ENCODE measurements at places on chromosomes 4 and X.
A peak's percentile ranks its signal among the peaks of the same experiment; 100 is the strongest.

- DNase-seq, result no peak
These were observed 26.7 kb downstream of the MANBA start for GRCh38 chr4:102734116-102734515.

DNA sequence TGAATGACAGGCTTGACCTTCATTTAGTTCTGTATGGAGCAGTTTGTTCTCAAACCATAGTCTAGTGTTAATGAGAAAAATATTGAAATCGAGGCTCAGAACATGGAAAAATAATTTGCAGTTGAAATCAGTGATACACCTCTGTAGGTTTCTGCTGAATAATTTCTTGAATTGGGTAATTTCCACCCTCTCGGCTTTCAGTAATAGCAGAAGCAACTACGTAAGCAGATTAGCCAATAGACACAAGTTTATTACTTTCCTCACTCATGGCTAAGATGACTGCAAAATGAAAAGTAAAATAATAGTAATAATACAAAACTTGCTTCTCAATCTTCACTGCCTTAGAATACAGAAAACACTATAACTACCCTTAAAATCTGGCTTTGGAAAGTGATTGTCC lies 46.0 kb downstream of the USP38 start:
- DNase-seq, result no peak

- DNase-seq, result no peak
These were observed 171.0 kb downstream of the GALNTL6 start for GRCh38 chr4:171983935-171984805.

DNA sequence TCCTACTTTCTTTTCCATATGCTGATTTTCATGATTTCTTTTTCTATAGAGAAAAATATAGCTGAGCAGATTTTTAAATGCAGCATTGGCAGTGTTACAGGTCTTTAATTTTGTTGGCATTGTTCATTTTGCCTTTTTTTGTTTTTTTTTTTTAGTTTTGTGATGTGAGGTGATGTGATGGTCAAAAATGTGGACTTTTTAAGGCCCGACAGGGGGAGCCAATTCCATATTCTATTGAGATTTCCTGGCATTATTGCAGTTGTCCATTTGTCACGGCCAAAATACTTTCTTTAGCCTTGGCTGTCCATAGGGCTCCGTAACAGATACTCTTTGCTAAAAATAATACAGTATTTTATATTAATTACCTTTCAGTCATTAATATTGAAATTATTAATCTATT lies 47.8 kb downstream of the SLIT2 start:
- no peak for DNase-seq

DNA sequence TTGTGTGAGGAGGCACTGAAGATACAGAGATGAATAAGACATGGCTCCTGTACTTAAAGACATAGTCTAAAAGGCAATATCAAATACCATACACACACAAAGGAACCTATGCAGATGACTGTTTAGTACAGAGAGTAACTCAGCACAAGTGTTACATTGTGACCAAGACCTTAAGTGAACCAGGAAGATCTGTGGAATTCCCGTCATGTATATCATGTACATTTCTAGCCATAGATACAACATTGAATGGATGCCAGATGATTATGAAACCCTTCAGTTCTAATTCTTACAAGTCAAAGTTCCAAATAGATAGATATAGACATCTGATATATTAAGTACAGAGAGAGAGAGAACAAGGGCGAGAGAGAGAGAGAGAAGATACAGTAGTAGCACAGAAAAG lies 73.2 kb downstream of the PAK3 start:
- no peak for DNase-seq

GRCh38 chrX:138886769-138887168 lies 175.3 kb upstream of the FGF13 start:
- DNase-seq, result no peak

DNA sequence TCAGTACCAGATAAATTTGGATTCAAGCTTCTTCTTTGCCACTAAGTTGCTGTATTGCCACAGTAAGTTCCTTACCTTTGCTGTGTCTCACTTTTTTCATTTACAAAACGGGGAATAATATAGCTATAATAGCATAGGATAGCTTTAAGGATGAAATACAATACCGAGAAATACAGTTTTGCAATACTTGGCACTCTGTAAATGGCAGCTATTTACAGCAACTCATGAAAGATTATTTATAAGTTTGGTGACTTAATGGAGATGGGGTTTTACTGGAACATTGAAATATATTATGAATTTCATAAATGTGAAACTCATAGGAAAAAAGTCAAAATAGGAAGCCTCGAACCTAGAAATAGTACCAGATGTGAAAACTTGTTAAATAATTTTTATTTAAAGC lies 27.6 kb downstream of the ANXA10 start:
- no peak for DNase-seq

GRCh38 chrX:69116077-69116476 lies 49.2 kb downstream of the PJA1 start:
- DNase-seq, result no peak

- no peak for DNase-seq
These were observed 130.2 kb upstream of the MID1 start for GRCh38 chrX:10750581-10750980.

GRCh38 chr4:175614890-175615289 lies 197.2 kb downstream of the GPM6A start:
- no peak for DNase-seq

DNA sequence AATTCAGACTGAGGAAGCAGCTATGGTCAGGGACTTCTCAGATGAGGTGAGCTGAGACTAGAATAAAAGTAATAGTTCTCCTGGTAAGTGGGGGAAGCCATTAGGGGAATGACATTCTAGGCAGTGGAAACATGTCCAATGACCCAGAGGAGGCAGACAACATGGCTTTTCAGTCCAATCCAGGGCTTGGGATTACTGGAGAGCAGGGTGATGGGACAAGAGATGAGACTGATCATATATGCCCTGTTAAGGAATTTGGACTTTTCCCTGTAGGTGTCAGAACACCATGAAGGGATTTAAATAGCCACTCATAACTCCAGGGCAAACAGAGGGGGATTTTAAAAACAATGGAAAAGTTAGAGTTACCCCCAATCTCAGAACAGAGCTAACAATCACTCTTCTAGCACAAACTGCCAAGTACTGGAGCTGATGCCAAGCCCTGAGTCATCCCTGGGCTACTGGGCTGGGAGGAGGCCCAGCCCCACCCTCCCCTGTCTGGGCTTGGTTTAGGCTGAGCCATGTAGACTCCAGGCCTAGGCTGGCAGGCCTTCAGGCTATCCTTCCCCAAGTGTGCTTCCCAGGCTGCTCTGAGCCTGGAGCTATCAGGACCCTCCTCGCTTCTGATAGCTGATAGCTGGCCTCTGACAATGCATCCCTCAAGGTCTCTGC lies 22.7 kb upstream of the MSN start:
- DNase-seq, result peak; percentile 50

DNA sequence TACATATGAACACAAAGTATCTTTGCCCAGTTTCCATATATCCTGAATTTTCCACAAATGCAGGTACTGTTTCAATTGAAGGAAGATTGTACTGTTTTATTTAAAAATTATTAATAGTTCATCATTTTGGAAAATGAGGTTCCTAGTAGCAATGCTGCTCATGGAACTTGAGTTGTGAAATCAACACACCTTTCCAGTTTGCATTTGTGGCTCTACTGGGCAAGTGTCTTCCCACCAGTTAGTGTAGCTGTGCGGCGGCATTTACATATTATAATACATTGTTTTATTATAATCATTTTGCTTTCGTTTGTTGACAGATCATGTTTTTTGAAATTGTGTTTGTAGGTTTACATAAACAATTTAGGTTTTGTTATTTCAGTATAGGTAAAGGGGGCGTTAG lies 2.0 kb upstream of the DDX3X start:
- no peak for DNase-seq

Measured in hematopoietic multipotent progenitor cell treated with erythropoietin and hydrocortisone succinate and interleukin-3 and kit ligand, for 15 days (in vitro differentiated cells).